H1 (cell line): ENCODE measurements at places on chromosomes 4 and X. TPM values are rescaled to one million over a fixed set of nuclear protein-coding genes. Genes with fewer than 3 reads are reported as not detected.

GAB3 gene
- total RNA-seq, result 1.2 and 1.5 TPM in 2 replicates

HS3ST1 gene
- total RNA-seq, result 1.5 and 1.7 TPM in 2 replicates

GRCh38 chr4:59455751-59456150 is 1744.4 kb upstream of the ADGRL3 start:
- H3K27me3 ChIP-seq, result no peaks in the 10 kb centered on the region
- DNase-seq, result no peak
- H3K4me1 ChIP-seq, result no peaks in the 10 kb centered on the region
- no peaks in the 10 kb centered on the region for H3K36me3 ChIP-seq

GRCh38 chr4:10320130-10320529 is 137.1 kb downstream of the ZNF518B start:
- H3K36me3 ChIP-seq, result no peaks in the 10 kb centered on the region
- no peaks in the 10 kb centered on the region for H3K4me1 ChIP-seq
- no peak overlapping the region for H3K27ac ChIP-seq
- DNase-seq, result no peak
- no peak overlapping the region for H3K4me3 ChIP-seq

DNA sequence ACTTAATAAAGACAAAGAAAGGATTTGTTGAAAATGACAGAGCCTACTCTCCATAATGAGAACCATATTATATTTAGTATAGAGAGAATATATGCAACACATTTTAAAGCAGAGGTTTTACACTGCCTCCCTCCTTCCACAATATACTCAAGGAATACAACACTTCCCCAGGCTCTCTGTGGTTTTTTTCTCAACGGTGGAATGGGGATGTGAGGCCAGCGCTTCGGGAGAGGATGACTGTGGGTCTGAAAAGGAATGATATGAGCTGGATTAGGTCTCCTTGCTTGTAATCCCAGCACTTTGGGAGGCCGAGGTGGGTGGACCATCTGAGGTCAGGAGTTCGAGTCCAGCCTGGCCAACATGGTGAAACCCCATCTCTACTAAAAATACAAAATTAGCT is 348.7 kb upstream of the KLF3 start:
- H3K4me3 ChIP-seq, result no peak overlapping the region
- no peaks in the 10 kb centered on the region for H3K27me3 ChIP-seq
- no peak overlapping the region for H3K27ac ChIP-seq
- no peak for DNase-seq
- no peaks in the 10 kb centered on the region for H3K4me1 ChIP-seq
